ENCODE measurements at places on chromosomes 3 and 15. TPM values are rescaled to one million over a fixed set of nuclear protein-coding genes. Genes with fewer than 3 reads are reported as not detected.

Gene CATSPER2
- 0.75 TPM for total RNA-seq

Gene ITGA11
- 43.8 TPM for total RNA-seq

Gene STARD5
- 5.4 TPM for total RNA-seq

Gene DPPA4
- not detected for total RNA-seq

Gene RAB11A
- total RNA-seq = 286 TPM

Data from aortic smooth muscle cell (primary cell).